ENCODE measurements at places on chromosomes 2 and 18.

DNA sequence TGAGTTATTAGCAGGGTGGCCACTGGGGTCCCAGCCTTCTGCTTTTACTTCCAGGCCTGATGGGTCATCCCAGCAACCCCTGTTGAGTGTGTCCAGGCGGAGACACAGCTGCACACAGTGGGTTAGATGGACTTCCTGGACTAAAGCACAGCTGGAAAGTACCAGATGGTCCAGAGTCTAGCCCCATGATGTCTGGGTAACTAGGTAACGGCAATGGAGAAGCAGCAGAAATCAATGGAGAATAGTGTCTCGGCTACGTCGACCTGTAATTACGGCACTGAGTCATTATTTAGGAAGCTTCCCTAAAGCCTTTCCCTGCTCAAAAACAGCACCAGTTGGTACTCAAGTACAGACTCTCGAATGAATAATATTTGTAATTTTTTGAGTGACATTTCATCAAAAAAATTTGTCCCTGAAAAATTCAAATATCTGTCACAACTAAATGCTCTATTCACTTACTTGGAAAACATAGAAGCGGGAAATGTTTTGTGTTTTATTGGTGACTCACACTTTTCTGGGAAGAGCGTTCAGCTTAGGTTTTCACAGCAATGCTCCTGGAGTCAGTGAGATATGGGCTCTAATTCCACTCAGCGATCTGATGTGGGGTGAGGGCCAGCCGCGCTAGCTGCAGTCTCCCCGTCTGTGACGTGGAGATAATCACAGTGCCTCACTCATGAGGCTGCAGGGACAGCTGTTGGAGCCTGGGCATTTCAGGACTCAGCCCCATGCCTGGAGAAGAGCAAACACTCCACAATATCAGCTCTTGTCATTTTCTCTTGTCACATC is 16.2 kb upstream of the ARL4C start:
- no peak for DNase-seq

DNA sequence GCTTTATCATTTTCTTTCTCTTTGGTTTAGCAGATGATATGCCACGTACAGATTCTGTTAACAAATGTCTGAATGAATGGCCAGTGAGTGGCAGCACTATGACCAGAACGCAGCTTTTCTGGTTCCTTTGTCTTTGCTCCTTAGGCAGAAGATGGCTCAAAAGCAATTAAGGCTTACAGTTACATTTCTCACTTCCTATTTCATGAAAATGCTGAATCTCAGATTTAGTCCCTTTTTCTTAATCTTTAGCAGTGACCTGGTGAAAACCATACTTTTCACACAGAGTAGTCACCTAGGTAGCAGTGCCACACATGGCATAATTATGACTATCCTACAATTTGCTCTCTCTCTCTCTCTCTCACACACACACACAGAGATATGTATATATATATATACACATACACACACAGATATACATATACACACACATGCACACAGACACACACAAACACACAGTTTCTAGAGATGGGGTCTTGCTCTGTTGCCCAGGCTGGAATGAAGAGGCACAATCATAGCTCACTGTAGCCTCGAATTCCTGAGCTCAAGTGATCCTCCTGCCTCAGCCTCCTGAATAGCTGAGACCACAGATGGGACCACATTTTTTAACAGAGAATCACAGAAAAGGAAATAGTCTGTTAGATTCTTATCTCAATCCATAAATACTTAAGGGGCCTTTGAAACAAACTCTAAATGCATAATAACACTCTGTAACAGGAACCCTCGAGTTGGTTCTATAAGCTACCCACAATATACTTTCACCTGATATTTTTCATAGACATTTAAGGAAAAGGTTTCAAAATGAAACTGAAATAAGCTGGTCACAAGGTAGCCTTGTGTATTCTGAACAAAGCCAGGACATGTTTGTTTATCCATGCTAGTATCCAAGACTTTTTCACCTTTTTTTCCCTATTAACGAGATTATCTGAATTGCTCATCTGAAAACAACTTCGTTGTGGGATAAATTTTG is 11.6 kb downstream of the PDE6D start:
- DNase-seq: no peak

- no peak for DNase-seq
Observed at GRCh38 chr2:52128081-52128480, 1096.1 kb upstream of the NRXN1 start.

- DNase-seq: no peak
Observed at GRCh38 chr18:7358989-7359726, 128.3 kb downstream of the LRRC30 start.

- no peak for DNase-seq
Observed at GRCh38 chr2:178912416-178913048, 105.3 kb upstream of the TTN start.

GRCh38 chr2:219733746-219734145 is 106.3 kb downstream of the SLC4A3 start:
- DNase-seq: no peak

- DNase-seq: no peak
Observed at GRCh38 chr2:14387332-14387731, 245.2 kb upstream of the LRATD1 start.

- peak; percentile 27 for DNase-seq
Observed at GRCh38 chr2:44130441-44130840, 38.2 kb upstream of the PPM1B start.

DNA sequence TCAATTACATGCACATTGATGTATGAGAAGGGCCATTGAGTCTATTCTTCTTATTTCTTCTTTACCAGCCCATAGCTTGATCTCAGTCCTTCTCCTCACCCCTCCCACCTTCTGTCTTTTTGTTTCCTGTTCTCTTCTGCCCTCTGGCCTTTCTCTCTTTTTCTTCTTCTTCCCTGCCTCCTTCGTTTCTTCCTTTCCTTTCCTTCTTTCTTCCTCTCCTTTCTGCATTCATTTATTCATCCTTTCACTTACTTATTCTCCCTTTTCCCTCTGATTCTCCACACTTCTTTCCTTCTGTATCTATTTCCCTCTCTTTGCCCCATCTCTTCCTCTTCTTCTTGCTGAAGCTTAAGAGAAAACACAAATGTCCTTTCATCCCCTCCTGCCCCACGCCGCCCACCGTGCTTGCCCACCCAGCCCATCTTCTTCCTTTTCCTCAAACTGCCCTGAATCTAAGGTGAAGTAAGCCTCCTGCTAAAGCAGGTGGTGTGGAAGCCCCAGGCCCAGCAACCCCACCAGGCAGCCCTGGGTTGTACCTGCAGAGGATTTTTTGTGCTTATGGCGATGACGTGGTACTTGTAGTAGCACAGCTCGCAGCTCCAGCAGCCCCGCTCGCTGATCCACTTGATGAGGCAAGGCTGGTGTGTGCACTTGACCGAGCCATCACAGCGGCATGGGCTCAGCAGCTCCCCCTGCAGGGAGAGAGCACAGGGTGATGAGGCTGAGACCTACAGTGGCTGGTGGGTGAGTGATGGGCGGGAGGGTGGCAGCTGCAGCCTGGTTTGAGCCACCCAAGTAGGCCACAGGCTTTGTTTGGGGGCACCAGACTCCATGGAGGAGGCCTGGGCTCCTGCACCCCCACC is 89.0 kb downstream of the MARCHF4 start:
- DNase-seq: no peak

DNA sequence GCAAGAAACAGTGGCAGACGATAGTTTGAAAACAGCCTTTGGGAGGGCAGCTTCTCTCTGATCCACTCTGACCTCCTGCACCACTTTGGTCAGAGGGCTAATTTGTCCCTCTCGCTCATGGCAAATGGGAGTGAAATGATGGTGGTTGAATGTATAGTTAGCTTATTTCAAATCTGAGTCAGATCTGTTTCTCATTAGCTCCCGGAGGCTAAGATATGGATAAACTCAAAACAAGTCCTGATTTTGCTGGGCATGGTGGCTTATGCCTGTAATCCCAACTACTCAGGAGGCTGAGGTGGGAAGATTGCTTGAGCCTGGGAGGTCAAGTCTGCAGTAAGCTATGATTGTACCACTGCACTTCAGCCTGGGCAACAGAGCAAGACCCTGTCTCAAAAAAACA is 145.0 kb downstream of the ALK start:
- peak; percentile 38 for DNase-seq

- no peak for DNase-seq
Observed at GRCh38 chr2:102340778-102341177, 14.8 kb upstream of the IL18R1 start.

DNA sequence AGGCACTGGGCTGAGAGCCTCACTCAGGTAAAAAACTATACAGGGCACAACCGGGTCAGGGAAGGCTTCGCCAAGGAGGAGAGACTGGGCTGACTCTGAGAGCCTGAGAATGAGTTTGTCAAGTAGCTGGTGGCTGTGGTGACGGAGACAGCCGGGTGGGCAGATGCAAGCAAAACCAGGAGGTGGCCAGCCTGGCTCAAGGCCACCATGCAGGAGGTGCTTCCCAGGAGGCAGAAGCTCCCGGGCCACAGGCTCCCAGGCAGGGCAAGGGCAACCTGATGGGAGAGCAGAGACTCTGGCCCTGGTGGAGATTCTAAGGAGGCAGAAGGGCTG is 2.9 kb upstream of the INHBB start:
- no peak for DNase-seq

DNA sequence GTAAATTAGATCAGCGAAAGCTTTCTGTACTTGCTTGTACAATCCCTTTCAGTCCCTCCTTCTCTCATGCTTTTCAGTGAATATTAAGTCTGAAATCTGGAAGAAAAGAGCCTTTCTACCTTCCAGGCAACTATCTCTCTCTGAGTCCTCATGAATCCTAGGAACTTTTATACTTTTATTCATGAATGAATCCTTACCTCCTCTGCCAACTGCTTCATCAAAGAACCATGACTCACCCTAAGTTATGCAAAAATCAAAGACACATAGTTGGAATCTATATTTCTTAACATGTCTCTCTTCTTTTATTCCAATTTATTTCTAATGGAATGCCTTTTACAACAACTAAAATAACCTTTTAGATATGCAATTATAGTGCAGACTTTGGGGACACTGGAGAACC is 394.2 kb downstream of the CLIP4 start:
- no peak for DNase-seq

GRCh38 chr2:28406276-28407096 is 13.8 kb downstream of the FOSL2 start:
- DNase-seq: no peak

GRCh38 chr18:36374262-36374661 is 76.7 kb downstream of the FHOD3 start:
- peak; percentile 18 for DNase-seq

DNA sequence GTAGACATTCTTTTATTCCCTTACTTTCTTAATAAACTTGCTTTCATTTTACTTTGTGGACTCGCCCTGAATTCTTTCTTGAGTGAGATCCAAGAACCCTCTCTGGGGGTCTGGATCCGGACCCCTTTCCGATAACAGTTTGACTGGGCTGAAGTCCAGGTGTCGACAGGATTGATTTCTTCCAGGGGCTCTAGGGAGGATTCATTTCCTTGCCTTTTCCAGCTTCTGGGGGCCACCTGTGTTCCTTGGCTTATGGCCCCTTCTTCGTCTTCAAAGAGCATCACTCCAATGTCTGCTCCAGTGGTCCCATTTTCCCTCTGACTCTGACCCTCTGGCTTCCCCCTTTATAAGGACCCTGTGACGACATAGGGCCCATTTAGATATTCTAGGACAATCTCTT is 67.5 kb downstream of the COPS8 start:
- DNase-seq: no peak

DNA sequence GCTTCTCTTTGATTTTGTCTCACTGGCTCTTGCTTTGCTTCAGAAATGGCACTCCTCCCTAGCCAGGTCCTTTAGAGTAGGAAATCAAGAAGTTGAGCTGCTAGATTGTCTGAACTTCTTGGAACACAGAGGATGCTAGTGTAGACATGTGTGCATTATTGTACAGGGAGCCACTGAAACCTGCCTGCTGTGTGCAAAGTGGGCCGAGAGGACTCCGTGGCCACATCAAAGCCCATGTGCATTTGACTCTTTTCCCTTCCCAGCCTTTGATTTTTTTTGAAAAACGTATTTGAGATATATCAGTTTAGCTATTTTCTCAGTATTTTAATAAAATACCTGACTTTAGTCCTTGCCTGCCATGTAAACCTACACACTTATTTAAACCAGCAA is 83.1 kb downstream of the TMEM247 start:
- no peak for DNase-seq

DNA sequence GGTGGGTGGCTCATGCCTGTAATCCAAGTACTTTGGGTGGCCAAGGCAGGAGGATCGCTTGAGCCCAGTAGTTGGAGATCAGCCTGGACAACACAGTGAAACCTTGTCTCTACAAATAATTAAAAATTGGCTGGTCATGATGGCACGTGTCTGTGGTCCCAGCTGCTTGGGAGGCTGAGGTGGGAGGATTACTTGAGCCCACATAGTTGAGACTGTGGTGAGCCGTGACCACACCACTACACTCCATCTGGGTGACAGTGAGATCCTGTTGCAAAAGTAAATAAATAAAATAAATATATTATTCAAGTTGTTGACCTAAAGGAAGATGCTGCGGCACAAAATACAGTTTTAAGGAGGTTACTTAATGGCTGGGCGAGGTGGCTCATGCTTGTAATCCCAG is 72.7 kb downstream of the LAMA3 start:
- DNase-seq: no peak

- DNase-seq: no peak
Observed at GRCh38 chr2:196520605-196521004, 118.9 kb upstream of the CCDC150 start.

DNA sequence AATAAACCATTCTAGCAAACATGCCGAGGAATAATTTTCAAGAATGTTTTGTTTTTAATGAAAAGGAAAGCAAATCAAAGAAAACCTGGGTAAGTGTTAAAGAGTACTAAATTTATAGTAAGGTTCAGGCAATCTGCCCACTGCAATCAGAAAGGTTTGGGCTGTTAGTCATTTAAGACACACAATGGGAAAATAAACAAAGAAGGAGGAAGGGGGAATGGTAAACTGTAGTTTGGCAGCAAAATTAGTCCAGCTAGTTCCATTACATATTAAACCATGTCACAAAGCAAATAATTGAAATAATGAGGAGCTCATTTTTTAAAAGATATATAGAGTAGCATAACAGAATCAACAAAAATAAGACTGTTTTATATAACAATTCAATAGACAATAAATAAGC is 87.5 kb upstream of the COPS8 start:
- peak; percentile 33 for DNase-seq

DNA sequence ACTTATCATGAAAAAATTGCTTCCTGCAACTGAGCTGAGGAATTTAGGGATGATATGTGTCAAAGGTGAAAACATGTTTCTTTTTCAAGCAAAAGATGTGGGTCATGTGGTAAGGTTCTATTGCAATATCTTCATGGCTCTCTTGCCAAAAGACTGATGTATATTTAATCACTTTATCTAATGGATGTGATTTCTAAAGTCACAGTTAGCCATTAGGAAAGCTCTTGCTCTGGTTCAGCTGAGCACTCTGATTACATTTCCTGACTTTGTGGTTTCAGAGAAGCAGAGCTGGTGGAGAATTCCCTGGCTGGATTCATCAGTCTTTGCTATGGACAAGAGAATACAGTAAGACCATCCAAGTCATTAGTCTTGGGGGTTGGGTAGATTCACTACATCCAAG is 24.4 kb downstream of the SCN9A start:
- no peak for DNase-seq

GRCh38 chr18:6743999-6744398 is 14.5 kb downstream of the ARHGAP28 start:
- DNase-seq: no peak

GRCh38 chr2:96540136-96540535 is 3.6 kb downstream of the ARID5A start:
- peak; percentile 57 for DNase-seq
